ENCODE measurements at places on chromosomes 2 and 18. TPM values are rescaled to one million over a fixed set of nuclear protein-coding genes. Genes with fewer than 3 reads are reported as not detected.

EML6 gene
- 2.1 TPM for total RNA-seq

INHBB gene
- 0.24 TPM for total RNA-seq

DPY30 gene
- total RNA-seq, result 149 TPM

SLC5A7 gene
- not detected for total RNA-seq

NPPC gene
- total RNA-seq, result 0.59 TPM

IL1F10 gene
- total RNA-seq, result not detected

RTP5 gene
- not detected for total RNA-seq

G6PC2 gene
- not detected for total RNA-seq

GULP1 gene
- total RNA-seq, result 83.9 TPM

NAPG gene
- 38.3 TPM for total RNA-seq

STPG4 gene
- not detected for total RNA-seq

CAMKMT gene
- total RNA-seq, result 6.6 TPM

CCDC68 gene
- 0.29 TPM for total RNA-seq

CPO gene
- not detected for total RNA-seq

GALNT3 gene
- not detected for total RNA-seq

IL36G gene
- 0.24 TPM for total RNA-seq

TEKT4 gene
- not detected for total RNA-seq

FOXD4L1 gene
- 0.10 TPM for total RNA-seq

VAMP8 gene
- 27.6 TPM for total RNA-seq

WNT10A gene
- total RNA-seq, result 0.72 TPM

TPO gene
- total RNA-seq, result not detected

IL37 gene
- total RNA-seq, result 0.36 TPM

SPHKAP gene
- total RNA-seq, result not detected

DIS3L2 gene
- 14.9 TPM for total RNA-seq

GAL3ST2 gene
- not detected for total RNA-seq

TTN gene
- 0.12 TPM for total RNA-seq

FHOD3 gene
- 13.7 TPM for total RNA-seq

GKN2 gene
- not detected for total RNA-seq

BIRC6 gene
- 52.1 TPM for total RNA-seq

TCF4 gene
- 89.8 TPM for total RNA-seq

VIT gene
- total RNA-seq, result 2.9 TPM

HJURP gene
- total RNA-seq, result 115 TPM

SULT1C3 gene
- not detected for total RNA-seq

RNF152 gene
- total RNA-seq, result 7.0 TPM

TXNL1 gene
- 78.3 TPM for total RNA-seq

TCF7L1 gene
- 0.39 TPM for total RNA-seq

MROH2A gene
- 0.10 TPM for total RNA-seq

BOK gene
- total RNA-seq, result 13.1 TPM

SP140 gene
- 0.12 TPM for total RNA-seq

SAP130 gene
- total RNA-seq, result 12.2 TPM

SPATA3 gene
- not detected for total RNA-seq

CFAP210 gene
- not detected for total RNA-seq

TMEM178A gene
- total RNA-seq, result 0.10 TPM

CYP1B1 gene
- total RNA-seq, result 1.2 TPM

FZD7 gene
- total RNA-seq, result 29.4 TPM

ANKRD53 gene
- total RNA-seq, result not detected

All from RPMI7951 (cell line).